ENCODE measurements at places on chromosomes 4 and X.

DNA sequence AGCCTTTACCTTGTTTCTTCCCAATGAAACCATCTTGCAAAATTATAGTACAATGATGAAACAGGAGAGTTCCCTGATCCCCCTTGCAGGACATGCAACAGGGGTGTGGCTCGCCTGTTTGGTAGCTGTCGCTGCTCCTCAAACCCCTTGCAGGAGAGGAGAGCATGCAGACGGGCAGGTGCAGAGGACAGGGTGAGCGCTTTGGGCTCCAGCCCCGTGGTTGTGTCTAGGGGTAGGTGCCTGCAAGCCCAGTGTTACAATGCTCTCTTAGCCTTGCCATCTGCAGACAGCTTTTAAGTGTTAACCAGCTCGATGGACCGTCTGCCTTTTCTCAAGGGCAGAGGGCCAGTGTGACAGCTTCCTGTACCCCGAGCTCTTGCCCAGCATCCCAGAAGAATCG, 102.0 kb downstream of the TAB3 start:
- DNase-seq = no peak

GRCh38 chrX:85828771-85829170, 218.6 kb downstream of the CHM start:
- DNase-seq = no peak

GRCh38 chr4:186255122-186255521, 10.9 kb upstream of the F11 start:
- no peak for DNase-seq

- DNase-seq = no peak
Measured at GRCh38 chr4:165369522-165369921, 9.3 kb upstream of the CPE start.

GRCh38 chr4:84790769-84791565, 175.5 kb downstream of the WDFY3 start:
- no peak for DNase-seq

DNA sequence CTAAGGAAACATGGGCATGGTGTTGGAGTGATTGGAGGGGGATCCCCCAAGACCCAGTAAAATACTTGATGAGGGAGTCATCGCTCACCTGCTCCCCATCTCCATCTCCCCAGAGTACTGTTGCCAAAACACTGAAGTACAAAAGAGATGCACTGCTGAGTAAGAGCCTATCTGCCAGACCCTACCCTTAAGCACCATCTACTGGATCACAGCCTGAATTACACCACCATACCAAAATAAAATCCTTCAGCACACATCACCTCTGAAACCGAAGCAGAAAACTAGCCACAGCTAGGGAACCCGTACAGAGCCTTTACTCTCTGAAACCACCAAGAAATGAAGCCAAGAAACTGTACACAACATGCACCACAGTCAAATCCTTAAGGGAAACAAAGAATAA, 466.3 kb upstream of the ACTRT1 start:
- DNase-seq = no peak

- no peak for DNase-seq
Measured at GRCh38 chr4:88159229-88159725, 838 bp upstream of the ABCG2 start.

- DNase-seq = no peak
Measured at GRCh38 chr4:189278597-189279165, 662.0 kb upstream of the FRG1 start.

- no peak for DNase-seq
Measured at GRCh38 chr4:22021106-22021505, 72.5 kb upstream of the KCNIP4 start.

DNA sequence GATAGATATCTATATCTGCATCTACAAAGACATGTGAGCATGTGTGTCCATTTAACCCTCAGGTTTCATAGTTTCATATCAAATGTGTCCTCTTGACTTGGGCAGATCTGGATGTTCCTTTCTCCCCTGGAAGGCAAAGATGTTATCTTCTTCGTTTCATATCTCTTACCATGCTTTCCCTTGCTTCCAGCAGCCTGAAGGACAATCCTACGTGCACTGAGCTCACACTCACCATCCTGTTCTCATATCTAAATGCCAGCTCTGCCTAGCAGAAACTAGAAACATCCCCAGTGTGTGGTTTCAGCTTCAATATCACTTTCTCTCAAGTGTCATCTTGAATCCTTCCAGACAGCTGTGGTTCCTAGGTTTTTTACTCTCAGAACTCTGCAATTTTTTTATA, 66.2 kb downstream of the ZAR1 start:
- DNase-seq = no peak

- DNase-seq = no peak
Measured at GRCh38 chrX:79081895-79082512, 62.5 kb upstream of the GPR174 start.

DNA sequence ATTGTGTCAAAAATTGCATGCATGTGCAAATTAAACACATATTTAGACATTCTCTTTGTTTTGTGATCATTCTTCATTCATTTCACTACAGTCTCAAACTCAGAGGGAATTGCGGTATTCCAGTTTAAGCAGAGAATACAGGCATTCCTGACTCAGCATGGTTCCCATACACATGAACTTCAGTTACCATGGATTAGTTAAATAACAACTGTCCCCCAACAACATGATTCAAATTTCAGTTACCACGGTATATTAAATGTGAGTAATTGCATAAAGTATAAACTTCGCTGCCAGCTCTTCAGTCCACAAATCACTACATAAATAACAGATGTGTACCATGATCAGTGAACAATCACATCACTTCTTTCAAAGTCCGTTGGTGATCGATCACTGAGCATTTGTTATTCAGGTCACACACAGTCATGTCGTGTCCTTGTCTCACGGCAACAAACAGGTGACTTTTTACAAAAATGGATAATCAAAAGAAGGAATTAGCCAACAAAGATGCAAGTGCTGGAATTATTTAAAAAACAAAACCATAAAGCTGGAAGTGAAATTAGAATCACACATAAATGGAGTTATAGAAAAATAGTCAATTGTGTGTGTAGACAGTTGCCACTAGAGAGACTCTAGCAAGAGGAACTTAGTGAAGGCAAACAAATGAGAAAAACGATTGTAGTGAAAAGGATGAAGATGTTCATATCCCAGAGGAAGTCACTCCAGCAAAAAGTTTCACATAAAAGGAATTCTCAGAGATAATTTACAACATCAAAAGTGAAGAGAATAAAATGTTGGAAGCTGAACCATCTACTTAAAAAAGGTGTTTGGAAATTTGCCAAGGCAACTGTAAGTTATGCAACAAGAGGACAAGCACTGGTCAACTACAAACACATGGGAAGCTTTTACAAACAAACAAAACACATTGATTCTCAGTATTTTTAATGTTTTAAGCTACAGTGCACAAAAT, 138.6 kb upstream of the SMARCAD1 start:
- no peak for DNase-seq

DNA sequence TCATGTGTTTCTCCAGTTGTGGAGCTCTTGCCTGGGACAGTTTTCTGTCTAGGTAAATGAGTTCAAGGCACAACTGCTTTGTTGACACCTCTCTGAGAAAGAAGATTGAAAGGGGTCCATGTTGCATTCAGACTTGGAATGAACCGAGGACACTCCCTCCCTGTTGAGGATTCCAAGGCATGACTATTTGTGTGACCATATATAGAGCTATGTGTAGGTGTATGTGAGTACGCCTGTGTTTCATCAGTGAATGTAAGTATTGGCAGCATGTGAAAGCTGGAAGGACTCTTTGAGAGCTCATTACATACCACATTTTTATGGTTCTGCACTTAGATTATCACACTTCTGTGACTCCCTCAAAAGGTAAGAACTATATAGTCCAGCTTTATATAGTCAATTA, 3.4 kb downstream of the HEPH start:
- no peak for DNase-seq

DNA sequence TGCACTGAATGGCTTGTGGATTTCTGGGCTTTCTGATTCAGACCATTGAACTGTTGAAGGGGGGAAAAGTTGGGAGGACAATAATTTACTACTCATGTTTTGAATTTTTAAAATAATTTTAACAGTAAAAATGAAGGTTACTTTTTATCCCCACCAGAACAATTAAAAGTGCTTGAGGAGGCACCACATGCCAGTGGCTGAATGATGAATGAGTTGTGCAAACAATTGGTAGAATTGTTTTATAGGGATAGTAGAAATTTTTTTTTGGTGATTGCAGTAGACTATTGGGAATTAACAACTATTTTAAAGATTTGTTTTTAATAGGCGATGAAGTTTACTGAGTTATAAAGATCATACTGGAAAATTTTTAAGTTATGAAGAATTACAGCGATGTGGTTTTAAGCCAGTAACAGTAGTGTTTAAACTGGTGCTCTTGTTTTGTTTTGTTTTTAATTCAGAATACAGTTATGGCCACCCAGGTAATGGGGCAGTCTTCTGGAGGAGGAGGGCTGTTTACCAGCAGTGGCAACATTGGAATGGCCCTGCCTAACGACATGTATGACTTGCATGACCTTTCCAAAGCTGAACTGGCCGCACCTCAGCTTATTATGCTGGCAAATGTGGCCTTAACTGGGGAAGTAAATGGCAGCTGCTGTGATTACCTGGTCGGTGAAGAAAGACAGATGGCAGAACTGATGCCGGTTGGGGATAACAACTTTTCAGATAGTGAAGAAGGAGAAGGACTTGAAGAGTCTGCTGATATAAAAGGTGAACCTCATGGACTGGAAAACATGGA, 2.7 kb downstream of the REST start:
- no peak for DNase-seq

DNA sequence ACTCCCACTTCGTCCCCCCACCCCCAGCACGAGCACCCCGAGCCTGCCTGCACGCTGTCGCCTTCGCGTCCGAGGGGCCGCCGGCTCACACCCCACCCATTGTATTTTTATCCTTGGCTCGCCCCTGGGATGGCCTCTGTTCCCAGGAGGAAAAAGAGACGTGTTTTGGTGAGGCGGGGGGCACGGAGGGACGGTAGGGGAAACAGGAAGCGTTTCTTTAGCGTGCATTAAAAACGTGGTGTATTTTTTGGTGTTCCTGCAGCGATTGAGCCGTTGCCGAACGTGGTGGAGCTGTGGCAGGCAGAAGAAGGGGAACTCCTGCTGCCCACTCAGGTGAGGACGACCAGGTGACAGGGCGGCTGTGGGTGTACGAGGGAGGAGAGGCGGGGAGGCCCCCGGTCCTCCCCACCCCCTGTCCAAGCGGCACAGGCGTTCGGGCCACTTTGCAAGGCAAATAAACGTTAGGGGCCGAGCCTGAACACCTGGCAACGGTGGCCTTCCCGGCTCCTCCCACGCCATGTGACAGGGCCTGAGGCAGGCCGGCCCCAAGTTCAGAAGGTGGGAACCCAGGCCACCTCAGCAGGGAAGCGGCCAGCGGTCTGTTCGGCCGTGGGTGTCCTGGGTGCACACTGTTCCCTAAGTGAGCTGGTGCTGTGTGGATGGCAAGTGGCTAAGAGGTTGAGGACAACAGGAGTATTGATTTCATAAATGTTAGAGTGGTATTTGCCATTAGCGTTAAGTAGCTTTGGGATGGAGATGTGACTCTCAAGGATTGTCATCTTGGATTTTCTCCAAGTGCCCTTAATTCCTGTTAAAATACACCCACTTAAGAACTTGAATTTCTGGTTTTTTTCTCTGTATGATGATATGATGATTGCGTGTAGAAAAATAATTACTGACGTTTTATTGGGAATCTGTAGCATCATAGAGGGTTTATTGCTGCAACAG, 1.1 kb downstream of the TMEM131L start:
- DNase-seq = peak; percentile 65

GRCh38 chr4:114385195-114385985, 213.2 kb upstream of the UGT8 start:
- DNase-seq = no peak

All from breast epithelium (tissue), 4 donors.